Amniotic epithelial cell (primary cell): ENCODE measurements at places on chromosomes 5 and 9.

DNA sequence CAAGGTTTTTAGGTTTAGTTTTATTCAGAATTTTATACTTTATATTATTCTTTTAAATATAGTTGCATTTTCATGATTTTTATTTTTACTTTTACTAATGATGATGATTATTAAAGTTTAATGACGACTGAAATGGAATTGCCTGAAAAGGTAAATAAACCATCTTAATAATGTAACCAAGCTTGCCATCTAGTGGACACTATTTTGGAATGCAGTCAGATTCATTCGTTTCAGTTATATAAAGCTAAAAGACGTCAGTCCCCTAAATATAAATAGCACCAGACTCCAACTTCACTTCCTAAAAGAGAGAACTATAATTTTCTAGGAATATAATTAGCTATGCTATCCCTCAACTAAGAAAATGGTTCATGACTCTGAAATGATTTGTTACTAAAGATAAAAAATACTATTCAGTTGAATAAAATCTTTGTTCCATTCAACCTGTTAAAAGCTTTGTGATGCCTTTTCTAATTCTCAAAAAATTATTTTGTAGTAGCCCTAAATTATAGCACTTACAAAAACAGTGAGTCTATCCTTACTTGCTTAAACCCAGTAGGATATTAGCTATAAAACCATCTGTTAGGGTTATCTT is 19.9 kb downstream of the ABITRAM start:
- DNase-seq, result peak; percentile 49

DNA sequence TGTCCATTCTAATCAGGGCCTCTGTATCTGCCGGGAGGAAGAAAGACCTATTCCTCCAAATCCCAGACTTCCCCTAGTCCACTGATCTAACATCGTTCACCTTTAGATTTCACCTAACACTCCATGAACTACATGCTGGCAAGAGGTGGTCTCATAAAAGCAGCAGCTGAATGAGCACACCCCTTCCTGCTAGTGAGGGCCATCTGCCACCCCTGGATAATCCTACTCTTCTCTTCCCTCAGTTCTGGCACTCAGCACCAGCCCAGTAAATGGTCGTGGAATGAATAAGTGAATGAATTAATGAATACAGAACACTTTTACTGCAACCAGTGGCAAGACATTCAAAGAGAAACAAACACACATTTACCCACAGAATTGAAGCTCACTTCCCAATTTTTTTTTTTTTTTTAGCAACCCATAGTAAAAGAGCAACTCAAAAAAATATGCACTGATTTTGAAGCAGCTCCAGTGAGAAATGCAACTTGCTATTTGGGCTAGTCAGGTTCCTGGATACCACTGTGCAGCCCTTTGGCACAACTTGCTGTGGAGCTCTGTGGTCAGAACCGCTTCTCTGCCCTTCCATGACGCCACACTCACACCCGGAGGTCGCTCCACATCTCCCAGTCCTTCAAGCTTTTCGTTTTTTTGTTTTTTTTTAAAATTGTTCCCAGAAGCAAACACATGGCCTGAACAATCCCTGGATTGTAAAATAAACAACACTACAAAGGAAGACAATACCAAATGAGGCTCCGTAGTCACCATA is 6.2 kb downstream of the RNF183 start:
- no peak for DNase-seq

DNA sequence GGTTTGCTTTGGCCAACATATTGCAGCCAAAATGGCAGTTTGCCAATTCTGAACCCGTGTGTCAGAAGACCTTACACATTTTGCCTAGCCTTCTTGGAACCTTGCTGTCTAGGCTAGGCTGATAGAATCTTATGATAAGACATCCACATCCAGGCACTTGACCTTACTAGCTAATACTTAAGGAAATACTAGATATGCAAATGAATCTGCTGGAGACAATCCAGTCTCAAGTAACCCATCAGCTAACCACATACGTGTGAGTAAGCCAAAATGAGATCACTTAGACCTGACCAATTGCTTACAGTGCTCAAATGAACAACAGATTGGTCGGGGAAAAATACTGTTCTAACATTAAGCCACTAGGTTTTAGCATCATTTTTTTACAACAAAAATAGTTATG is 1504.6 kb upstream of the CDH9 start:
- DNase-seq, result peak; percentile 96

DNA sequence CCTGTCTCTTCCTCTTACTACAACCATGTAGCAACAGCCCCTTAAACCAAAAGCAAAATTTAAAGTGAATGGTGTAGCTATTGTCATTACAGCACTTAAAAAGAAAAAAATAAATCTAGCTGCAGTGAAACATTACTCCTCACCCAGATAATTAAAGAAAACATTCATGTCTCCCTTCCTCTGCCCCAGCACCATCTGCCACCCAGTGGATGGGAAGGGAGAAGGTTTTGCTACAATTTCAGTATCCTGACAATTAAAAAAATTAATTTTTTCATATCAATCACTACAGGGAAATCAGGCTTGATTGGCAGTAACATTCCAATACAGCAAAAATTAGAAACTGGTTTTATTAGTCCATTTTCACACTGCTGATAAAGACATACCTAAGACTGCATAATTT is 147.4 kb upstream of the PUM3 start:
- no peak for DNase-seq

DNA sequence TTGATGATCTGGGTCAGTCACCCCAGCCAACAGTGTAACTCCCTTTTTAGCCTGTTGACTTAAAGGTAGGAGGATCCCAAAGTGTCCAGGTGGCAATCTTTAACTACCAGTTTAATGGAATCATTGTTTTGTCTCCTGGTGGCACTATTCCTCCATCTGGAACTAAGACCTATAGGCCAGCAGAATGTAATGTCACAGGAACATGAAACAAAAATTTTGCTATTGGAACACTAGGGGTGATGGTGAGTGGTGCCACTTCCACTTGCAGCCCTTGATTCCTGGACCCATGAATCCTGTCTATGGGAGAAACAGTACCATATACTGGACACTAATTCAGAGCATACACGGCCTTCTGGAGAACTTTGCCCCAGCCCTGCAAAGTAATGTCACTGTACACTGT is 219.5 kb upstream of the RASA1 start:
- DNase-seq, result no peak

GRCh38 chr9:109939698-109940342 is 159.8 kb downstream of the PALM2AKAP2 start:
- no peak for DNase-seq

GRCh38 chr5:173878224-173878967 is 9.8 kb upstream of the CPEB4 start:
- no peak for DNase-seq

DNA sequence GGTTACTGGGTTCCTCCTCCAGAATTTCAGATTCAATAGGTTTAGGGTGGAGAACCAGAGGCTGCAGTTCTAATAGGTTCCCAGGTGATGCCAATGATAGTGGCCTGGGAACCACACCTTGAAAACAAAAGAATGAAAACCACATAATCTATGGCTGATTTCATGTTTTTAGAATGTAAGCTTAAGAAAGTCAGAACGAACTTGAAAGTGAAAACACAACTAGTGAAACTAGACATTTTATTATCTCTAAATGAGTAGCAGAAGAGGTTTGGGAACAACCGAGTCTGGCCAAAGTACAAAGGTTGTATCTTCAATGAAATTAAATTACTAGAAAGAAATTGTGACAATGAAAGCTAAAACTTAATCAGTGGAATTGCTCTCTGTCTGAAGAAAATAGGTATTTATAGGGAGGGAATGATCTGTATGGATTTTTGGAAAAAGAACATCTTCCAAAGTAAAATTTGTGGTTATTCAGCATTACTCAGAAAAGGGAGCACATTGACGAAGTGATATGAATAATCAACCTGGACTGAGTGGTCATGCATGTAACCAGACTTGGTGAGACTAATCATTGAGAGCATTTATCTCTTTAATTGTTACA is 24.9 kb upstream of the CEP120 start:
- DNase-seq, result no peak

DNA sequence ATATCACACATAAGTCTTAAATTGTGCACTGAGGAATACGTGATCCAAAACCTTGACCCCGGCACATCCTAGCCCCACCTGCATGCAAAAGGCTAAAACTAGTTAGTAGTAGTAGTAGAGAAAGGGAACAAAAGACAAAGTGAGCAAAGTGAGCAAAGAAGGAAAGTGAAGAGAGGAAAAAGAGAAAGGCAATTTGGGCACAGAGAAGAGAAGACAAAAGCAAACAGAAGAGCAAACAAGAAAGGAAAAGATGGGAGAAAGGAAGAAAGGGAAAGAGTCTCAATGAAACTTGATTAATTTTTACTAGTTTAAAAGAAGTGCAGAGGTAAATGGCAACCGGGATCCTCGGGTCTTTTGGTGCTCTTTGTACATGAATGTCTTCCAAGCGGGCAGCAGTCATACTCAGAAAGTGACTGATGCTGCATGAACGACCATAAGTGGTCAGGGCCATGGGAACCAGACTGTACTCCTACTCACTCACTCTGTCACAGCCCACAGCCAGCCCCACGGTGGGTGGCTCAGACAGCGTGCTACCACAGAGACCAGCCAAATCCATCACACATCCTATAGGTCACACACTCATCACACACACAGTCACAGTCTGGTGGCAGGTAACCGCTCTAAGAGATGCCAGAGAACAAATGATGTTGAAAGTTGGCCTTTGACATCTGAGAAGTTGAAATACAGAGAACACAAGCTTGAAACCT is 203.9 kb downstream of the FBN2 start:
- DNase-seq, result no peak

- DNase-seq, result no peak
Observed at GRCh38 chr5:115735108-115735998, 81.1 kb downstream of the CDO1 start.

DNA sequence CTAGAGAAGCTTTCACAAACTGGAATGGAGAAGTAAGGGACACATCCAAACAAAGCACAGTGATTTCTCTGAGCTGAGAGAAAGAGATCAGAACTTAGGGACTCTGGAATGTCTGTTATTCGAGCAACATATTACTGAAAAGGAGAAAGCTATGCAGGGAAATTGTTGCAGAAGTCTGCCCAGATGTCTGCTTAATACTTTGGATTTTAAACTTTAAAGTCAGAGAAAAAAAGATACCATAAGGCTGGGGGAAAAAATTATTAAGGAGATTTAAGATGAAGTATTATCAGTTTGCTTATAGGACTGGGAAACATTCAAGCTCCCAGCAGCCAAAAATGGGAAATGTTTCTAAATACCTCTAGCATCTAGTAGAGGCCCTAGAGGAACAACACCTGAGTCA is 803.9 kb downstream of the TAF11L14 start:
- no peak for DNase-seq

- peak; percentile 64 for DNase-seq
Observed at GRCh38 chr5:177113566-177114424, 19.8 kb upstream of the NSD1 start.

GRCh38 chr5:19536387-19536786 is 451.6 kb downstream of the CDH18 start:
- no peak for DNase-seq

- DNase-seq, result no peak
Observed at GRCh38 chr5:1963941-1964451, 81.3 kb upstream of the IRX4 start.

DNA sequence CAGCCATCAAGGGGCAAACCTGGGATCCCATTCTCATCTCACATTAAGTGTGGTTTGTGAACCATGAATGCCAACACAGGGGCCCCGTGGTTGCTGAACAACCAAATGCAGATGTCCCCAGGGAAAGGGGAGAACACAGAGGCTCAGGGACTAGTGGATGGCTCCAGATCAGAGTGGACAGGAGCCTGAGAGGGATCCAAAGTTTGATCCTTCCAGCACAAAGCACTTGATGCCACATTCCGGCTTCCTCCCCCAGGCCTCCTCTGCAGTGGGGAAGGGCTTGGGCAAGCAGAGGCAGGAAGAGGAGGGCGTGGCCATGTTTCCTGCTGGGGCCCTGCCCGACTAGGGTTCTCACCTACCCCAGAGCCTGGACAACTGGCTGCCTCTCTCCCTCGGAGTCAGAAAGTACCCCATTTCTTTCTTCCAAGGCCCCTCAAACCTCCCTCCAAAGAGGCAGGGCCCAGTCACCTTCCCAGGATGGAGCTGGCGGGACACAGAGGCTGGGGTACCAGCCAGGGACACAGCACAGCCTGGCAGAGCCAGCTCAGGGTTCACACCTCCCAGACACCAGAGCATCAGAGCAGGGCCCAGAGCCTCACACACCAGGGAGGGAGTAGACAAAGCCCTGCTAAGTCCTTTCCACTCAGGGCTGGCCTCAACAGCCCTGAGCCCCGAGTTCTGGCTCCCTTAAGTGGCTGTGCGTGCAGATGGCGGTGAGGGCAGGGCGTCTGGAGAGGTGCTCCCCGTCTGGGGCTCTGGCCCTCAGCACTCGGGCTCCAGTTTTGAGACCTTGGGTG is 4.3 kb upstream of the RNF44 start:
- DNase-seq, result no peak

DNA sequence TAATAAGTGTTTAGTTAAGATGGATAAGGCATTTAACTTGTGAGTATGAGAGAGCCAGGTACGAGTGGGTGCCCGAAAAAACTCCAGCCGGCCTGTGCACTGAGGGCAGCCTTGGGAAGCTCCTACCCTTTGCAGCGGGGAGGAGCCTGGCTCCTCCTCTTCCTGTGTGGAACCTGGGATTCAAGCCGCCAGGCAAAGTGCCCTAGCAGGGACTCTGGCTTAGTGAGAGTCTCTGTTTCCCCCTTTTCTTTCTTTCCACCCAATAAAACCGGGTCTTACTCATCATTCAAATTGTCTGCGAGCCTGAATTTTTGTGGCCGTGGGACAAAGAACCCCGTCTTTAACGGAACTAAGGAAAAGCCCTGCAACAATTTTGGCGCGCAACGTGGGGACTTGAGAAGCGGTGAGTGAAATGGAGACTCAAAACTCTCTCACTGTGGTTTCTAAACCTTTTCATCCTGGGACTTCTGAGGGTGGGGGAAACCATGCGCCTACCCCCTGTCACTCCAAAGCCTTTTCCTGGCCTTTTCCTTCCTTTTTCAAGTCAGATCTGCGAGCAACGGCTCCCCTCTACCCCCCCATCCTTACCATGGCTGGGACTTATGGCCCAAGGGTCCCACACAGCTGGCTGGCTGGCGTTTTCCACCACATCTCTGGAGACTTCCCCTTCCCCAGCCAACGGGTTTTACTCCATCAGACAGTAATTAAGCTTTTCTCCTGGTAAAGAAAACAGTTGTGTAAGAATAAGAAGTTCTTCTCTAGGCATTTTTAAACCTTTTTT is 535.7 kb upstream of the ACO1 start:
- no peak for DNase-seq

- DNase-seq, result peak; percentile 52
Observed at GRCh38 chr5:142017832-142018427, 5.1 kb upstream of the GNPDA1 start.

- DNase-seq, result peak; percentile 32
Observed at GRCh38 chr9:133787754-133788025, 49.5 kb upstream of the SARDH start.

- no peak for DNase-seq
Observed at GRCh38 chr5:96546120-96546519, 113.1 kb upstream of the PCSK1 start.

DNA sequence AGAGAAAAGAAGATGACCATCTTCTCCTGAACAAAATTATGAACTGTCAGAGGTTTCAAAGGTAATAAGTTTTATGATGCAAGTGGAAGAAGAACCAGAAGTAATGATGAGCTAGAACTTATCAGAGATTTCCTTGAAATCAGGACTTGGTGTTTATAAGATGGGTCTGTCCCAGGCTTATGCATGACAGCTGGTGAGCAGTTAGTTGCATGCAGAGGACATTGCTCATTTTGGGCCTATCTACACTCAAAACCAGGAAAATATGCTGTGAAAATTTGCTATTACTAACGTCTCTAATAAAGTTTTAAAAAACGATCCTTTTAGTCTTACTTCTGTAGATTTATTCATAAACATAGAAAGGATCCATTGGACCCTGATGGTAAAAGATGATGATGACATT is 6.6 kb upstream of the STC2 start:
- DNase-seq, result peak; percentile 62
